ENCODE measurements at places on chromosomes 1 and 21.

- DNase-seq = no peak
Observed at GRCh38 chr1:239854922-239855321, 236.8 kb upstream of the FMN2 start.

DNA sequence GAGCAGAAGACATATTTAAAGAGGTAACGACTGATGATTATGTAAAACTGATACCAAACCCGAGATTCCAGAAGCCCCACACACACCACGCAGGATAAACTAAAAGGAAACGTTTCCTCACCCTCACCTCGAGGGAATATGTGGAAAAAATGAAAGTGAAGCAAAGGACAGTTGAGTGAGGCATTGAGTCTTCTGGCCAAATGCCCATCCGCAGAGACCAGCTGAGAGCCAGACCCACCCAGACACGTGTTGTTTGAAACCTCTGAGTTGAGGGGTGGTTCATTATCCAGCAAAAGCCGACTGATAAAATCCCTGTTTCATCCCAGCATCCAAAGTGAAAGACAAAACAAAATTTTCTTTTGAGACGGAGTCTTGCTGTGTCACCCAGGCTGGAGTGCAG is 29.6 kb upstream of the PCBP3 start:
- DNase-seq = no peak

DNA sequence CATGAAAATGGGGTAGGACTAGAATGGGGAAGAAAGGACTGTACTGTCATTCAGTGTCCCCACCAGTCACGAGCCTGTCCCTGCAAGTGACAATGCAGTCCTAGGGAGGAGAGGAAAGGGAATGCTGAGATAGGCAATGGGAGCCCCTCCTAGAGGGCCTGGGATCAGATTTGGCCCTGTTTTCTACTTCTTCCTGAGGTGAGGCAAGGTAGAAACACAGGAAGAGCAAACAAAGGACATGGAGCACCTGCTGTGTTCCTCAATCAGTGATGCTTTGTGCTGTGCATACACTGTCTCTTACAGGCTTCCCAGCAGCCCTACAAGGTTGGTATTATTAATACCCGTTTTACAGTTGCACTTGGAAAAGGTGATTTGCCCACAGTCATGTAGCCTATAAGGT is 6.1 kb downstream of the FABP3 start:
- DNase-seq = no peak

DNA sequence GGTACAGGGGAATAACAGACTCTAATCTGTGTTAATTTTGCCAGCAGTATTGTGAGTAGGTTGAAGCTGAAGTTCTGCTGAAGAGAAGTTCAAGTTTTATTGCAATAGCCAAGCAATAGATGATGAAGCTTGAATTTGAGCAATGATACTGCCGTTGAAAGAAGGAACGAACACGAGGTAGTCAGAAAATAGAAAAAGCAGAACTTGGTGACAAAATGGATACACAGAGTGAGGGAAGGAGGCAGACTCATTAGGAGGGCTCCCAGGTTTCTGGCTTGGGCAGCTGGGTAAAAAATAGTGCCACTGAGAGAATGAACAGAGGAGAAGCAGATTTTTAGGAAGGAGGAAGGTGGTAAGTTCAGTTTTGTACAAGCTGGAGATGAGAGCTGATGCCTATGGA is 22.3 kb upstream of the AGO1 start:
- no peak for DNase-seq

DNA sequence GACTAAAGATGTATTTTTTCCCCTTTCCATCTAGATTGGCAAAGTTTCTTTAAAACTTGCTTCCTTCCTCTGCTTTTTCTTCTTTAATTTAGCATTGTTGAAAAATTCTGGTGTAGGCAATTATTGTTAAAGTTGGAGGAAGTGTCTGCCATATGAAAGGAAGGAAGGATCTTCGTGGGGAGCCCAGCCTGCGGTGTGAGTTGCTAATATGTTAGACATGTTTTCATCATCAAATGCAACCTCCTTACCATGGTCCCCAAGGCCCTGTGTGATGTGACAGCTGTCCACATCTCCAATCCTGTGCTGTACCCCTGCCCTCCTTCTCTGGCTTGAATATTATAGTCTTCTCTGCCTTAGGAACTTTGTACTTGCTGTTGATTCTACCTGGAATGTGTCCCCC is 81.0 kb upstream of the ZBTB18 start:
- no peak for DNase-seq

DNA sequence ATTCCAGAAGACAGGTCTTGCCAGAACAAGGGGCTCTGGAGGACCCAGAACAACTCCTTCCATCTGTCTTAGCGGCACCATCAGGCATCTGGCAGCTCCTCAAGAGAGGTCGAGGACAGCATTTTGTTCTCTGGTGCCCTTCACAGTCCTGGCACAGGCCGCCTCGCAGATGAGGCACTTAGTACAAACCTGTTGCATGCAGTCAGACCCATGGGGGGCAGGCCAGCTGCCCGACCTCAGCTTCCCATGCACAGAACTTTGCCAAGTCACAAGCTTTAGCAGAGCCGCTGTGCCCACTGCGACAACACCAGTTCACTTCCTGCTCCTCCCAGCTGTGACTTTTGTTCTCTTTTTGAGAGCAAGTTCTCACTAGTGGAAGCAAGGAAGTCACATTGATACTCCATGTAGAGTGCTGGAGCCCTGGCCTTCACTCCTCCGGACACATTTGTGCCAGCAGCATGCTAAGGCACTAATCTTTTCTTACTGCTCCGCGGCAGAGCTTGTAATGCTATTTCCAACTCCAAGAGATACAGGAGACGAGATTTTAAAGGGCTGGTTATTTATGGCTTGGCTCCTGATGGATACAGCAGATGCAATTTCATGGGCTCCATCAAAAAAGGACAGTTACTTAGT is 44.6 kb downstream of the HMGB4 start:
- no peak for DNase-seq

GRCh38 chr1:205930195-205930577 is 13.1 kb downstream of the SLC26A9 start:
- no peak for DNase-seq

DNA sequence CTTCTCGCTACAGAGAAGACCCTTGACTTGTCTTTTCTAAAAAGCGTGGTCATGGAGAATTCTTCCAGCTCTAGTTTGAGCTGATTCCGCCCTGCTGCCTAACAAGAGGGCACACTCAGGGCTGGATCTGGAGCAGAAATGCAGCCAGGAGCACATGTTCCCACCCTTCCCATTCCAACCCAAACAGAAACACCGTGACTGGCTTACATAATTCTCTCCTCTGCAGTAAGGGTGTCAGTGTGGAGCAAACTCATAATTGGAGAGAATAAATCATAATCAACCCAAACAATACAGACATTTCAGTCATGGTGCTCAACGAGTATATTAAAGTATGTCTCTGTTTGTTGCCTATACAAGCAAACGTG is 34.5 kb downstream of the CTNNBIP1 start:
- DNase-seq = no peak

DNA sequence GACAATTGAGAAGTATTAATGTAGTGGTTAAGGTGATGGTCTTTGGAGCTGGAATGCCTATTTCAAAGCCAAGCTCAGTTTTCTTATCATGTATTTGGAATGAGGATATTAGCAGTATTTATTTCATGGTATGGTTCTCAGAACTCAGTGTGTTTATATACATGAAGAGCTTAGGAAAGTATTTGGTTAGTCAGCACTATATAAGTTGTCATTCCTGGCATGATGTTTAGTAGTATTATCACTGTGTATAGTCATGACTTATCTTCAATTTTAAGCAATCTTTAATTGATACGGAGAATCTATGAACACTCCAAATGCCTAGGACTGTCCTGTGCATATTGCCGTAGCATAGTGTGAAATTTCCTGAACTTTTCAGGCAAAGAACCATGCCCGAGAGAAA is 501.9 kb upstream of the USP24 start:
- no peak for DNase-seq

DNA sequence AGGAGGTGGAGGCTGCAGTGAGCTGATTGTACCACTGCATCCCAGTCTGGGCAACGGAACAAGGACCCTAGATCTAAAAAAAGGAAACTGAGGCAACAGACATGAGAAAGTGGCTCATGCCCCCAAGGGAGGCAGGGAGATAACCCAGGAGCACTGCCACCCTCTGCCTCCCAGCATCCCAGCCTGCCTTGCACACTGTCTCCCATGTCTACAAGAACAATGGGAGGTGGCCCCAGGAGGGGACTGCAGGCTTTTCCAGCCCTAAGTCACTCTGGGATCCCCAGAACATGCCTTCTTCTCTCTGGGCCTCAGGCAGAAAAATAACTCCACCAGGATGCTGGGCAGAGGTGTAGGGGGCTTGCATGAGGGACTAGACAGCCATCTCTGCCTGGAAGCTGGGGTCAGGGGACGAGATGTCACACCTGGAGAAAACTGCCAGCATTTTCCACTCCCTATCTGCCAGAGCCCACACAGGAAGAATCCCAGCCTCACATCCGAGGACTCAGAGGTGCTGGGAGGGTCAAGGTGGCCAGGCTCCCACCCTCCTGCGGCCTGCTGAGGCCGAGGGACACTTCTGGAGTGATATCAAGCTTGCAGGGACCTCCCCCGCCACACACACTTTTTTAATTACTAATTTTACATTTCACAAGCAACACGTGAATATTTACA is 21.4 kb downstream of the RUNX3 start:
- no peak for DNase-seq

- DNase-seq = peak; percentile 89
Observed at GRCh38 chr1:220690140-220691052, at the start of gene C1orf115. C1orf115 (plus strand) TSS chr1:220690363; CDS start chr1:220690403, 40 bp downstream.

DNA sequence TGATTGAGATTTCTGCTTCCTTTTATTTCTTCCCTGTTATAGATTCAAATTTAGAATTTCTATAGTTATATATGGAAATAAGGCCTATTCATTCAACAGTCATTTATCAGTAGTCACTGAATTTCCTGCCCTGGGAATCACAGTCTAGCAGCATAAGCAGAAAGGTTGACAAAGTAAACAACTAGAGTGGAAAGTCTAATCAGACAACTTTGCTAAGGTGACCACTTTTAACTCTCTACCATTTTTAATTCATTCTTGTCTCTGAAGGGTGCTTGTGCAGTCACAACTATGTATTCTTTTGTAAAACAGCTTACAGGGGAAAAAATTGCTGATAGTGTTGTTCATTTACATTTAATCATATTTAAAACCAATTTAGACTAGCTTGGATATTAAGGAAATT is 66.1 kb upstream of the PLA2G4A start:
- DNase-seq = no peak

- no peak for DNase-seq
Observed at GRCh38 chr21:27219068-27219467, 252.2 kb upstream of the ADAMTS5 start.

DNA sequence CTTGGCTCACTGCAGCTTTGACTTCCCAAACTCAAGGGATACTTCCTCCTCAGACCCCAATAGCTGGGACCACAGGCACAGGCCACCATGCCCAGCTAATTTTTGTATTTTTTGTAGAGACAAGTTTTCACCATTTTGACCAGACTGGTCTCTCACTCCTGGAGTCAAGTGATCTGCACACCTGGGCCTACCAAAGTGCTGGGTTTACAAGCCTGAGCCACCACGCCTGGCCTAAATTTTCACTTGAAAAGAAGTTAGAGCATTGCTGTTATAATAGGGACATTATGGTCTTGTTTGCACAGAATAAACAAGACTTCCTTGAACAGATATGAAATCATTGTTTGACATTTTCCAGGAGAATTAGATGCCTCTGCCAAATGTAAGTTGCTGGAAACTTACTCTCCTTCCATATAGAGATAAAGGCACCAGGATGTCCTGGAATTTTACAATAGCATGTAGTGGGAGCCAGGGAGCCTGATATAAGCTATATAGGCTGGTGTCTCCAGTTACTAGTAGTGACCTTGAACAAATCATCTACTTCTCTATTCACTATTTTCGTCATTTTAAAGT is 16.9 kb downstream of the SLC35A3 start:
- no peak for DNase-seq

DNA sequence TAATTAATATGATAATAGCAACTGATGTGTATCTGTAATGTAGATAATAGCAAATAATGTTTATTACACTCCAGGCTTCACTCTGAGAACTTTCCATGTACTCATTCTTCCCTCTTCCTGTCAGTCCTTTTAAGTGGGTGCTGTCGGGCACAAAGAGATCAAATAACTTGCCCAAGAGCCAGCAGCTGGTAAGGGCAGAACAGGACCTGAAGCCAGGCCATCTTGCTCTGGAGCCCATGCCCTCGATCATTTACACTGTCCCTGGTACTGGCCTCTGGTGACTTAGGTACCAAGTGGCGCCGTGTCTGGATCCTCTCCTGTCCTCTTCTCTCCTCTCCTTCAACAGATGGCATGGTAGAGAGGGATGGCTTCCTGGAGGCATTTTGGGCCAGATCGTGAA is 97.2 kb downstream of the VPS13D start:
- DNase-seq = no peak
